ENCODE measurements at places on chromosomes 11 and 22.

DNA sequence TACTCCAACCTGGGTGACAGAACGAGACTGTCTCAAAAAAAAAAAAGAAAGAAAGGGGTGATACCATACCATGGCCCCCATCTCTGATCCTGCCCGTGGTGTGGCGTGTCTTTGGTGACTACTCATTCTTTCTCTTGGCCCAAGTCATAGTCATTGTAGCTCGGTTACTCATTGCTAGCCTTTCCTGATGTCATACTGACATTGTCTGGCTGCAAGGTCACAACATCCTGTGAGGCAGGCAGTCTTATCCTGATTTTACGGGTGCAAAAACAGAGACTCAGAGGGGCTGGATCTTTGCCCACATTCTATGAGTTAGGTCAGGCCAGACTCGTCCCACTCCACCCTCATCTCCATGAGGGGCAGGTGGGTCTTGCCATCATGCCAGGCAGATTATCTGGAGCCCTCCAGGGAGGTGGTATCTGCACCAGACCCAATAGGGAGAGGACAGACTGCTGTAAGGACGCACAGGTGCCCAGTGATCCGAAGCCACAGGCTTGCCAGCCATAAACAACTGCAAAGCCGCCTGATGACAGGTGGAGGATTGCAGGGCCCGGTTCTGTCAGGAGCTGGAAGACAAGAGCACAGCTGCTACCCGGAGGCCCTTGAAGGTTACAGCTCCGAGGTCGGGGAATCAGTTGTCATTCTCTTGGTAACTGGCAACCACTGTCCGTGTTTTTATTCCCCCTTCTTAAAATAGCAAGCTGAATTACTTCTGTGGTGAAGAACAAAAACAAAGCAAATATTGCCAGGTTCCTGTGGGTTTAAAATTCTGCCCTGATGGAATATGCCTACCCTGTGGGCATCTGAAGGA lies 13.8 kb downstream of the TOM1 start:
- DNase-seq: peak; percentile 89

DNA sequence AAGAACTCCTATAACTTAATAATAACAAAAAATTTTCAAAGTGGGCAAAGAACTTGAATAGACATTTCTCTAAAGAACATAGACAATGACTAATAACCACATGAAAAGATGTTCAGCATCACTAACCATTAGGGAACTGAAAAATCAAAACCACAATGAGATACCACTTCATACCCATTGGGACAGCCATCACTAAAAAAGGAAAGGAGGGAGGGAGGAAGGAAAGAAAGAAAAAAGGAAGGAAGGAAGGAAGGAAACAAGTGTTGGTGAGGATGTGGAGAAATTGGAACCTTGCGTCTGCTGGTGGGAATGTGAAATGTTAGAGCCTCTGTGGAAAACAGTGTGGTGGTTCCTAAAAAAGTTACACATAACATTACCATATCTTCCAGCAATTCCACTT lies 55.8 kb downstream of the MS4A13 start:
- no peak for DNase-seq

GRCh38 chr11:69232821-69233743 lies 60.9 kb upstream of the MYEOV start:
- no peak for DNase-seq

- no peak for DNase-seq
Observed at GRCh38 chr11:2461253-2461955, 16.6 kb downstream of the KCNQ1 start.

- no peak for DNase-seq
Observed at GRCh38 chr11:125239585-125240560, 75.3 kb downstream of the PKNOX2 start.

GRCh38 chr11:84870486-84870885 lies 756.7 kb downstream of the DLG2 start:
- DNase-seq: no peak

GRCh38 chr11:59186130-59186594 lies 14.2 kb downstream of the DTX4 start:
- no peak for DNase-seq

DNA sequence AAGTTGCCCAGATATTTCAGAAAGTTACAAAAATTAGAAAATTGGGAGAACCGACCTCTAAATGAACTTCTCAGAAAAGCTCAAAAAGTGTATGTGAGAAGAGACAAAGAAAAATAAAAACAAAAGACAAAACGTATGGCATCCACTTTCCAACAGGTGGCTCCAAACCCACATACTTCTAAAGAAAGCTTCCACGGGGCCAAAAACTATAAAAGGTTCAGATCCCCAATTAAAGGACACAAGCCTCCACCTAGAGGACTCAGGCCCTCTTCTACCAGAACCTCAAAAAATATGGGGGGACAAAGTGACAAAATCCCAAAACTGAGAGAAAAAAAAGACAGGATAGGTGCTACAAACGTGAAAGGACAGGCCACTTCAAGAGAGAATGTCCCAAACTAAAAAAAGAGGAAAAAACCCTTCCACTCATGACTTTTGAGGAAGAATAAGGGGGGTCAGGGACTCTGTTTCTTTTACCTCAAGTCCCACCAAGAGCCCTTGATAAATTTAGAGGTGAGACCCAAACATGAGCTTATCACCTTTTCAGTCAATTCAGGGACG lies 8.8 kb downstream of the SCGB2A1 start:
- DNase-seq: no peak

- DNase-seq: no peak
Observed at GRCh38 chr11:82557274-82557673, 176.4 kb downstream of the FAM181B start.

DNA sequence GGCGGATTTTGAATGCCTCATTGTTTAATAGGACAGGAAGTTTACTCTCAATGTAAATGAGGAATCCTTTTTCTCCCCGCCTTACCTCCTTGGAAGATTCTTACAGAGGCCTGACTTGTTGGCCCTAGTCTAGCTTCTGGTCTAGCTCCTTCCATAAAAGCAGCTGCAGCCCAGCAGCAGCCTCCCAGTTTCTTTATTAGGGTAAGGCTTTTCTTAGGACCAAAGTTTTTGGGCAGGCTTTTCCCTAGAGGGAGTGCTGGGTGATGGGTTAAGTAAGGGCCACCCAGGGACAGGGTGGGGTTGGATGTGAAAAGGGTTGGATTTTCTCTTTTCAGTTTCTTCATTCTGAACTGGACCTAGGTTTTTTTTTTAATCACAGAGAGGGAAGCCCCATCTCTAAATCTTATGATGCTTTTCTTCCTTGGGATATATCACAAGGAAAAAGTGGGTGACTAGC lies 49.7 kb downstream of the LIF start:
- no peak for DNase-seq

DNA sequence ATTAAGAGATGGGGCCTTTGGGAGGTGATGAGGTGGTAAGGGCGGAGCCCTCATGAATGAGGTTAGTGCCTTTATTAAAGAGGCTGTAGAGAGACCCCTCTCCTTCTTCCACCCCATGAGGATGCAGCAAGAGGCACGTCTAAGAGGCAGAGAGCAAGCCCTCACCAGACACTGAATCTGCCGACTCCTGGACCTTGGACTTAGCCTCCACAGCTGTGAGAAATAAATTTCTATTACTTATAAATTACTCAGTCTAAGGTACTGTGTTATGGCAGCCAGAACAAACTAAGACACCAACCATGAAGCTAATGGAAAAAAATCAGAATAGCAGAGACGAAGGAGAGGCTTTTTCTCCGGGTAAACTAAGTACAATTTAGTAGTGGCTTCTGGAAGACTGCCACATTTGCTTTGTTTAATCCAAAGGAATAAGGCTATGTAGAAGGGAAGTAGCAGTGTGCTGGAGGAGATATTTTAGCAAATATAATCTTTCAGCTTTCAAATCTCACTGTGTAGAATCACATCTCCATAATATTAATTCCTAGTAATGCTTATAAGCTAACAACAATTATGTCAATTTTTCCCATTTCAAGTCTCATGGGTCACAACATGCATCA lies 12.3 kb upstream of the SIK2 start:
- DNase-seq: no peak

- no peak for DNase-seq
Observed at GRCh38 chr11:37203006-37203405, 605.0 kb upstream of the RAG2 start.

- no peak for DNase-seq
Observed at GRCh38 chr11:23151819-23152218, 291.5 kb upstream of the CCDC179 start.

- no peak for DNase-seq
Observed at GRCh38 chr11:128752379-128752778, 58.5 kb downstream of the FLI1 start.

- DNase-seq: no peak
Observed at GRCh38 chr11:19676475-19677380, 35.9 kb upstream of the NAV2 start.

DNA sequence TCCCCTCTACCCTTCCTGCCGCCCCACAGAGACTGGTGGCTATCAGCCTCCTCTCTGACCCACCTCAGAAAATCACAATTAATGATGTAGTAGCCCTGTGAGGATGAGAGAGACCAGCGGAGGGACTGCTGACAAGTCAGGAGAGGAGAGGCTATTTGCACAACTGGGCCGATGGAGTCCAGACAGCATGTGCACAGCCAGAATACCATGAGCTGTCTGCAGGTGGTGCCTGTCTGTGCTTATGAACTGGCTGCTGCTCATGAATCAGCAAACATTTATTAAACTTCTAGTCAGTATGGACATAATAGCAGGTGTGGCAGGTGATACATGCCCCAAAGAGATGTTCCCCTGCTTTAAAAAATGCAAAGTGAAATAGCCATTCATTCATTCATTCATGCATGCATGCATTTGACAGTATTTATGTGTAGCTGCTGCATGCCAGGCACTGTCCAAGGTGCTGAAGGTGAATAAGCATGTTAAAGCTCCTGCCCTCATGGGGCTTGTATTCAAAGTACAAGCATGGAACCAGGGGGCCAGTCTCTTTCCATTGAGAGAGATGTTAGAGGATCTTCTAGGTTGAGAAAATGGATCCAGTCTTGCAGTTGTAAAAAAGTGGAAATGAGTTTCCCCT lies 141.3 kb downstream of the GRIK4 start:
- no peak for DNase-seq

DNA sequence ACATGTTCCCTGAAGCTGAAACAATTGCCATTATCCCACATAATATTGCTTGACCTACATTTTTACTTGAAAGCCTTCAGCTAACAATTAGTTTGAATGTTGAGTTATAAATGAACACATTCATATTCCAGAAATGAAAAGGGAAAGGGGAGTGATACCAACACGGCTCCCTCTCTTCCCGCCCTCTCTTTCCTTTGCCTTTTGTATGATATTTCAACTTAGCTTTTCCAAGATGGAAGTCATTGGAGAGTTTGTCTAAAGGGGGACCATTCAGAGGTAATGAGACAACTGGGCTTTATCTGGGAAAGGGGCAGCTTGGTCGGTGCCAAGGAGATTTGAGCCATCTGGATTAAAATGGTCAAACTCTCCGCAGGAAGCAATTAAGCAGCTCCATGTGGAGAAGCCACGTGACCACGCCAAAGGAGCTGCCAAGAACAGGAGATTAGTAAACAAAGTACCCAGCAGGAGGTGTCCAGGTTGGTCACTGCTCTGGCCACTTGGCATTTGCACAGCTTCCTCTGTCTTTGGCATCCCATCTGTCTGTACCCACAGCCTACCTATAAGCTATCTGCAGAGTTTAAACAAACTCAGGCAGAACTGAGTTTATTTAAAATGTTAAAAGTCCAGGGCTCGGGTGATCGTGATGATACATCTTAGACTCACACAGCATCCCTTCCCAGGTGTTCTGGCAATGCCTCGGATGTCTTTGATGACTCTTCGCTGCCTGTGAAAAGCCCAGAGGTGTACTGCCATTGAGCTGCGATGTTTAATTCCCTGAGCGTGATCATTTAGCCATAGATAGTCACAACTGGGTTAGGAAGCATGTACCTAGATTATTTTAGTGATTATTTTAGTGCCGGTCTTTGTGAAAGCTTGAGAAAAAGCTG lies 735.9 kb downstream of the NTM start:
- no peak for DNase-seq

DNA sequence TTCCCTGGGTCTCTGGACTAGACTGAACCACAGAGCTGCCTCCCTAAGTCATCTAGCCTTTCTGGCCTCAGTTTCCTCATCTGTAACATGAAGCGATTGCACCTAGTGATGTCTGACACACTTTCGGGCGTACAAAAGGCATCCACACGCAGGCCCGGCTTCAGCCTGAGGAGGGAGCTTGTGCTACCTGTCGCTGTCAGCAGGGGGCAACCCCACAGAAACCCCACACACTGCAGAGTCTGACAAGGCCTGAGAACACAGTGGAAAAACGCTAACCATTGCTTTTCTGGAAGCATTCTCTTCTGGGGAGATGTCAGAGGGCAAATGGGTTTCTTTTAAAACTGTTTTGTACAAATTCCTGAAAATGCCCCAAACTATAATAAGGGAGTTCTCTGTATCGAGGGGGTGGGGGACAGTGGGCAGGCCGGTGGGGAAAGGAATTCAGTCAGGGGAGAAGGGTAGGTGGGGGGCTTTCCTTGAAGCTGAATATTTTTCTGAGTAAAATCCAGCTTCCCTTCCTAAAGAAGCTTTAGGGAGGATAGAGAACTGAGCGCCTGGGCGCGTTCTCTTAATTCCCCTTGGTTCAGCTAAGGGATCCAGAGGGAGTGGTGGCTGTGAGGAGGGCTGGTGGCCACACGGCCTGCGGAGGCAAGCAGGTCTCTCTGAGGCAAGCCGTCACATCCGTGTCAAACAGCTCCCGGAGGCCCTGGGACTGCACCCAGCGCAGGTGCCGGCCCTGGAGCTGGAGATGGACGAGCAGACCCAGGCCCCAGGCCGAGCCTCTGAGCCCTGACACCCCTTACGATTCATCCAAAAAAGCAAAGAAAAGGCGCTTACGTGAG lies 533 bp downstream of the ELF5 start:
- DNase-seq: no peak

- no peak for DNase-seq
Observed at GRCh38 chr11:88179971-88180629, 4.9 kb upstream of the RAB38 start.

DNA sequence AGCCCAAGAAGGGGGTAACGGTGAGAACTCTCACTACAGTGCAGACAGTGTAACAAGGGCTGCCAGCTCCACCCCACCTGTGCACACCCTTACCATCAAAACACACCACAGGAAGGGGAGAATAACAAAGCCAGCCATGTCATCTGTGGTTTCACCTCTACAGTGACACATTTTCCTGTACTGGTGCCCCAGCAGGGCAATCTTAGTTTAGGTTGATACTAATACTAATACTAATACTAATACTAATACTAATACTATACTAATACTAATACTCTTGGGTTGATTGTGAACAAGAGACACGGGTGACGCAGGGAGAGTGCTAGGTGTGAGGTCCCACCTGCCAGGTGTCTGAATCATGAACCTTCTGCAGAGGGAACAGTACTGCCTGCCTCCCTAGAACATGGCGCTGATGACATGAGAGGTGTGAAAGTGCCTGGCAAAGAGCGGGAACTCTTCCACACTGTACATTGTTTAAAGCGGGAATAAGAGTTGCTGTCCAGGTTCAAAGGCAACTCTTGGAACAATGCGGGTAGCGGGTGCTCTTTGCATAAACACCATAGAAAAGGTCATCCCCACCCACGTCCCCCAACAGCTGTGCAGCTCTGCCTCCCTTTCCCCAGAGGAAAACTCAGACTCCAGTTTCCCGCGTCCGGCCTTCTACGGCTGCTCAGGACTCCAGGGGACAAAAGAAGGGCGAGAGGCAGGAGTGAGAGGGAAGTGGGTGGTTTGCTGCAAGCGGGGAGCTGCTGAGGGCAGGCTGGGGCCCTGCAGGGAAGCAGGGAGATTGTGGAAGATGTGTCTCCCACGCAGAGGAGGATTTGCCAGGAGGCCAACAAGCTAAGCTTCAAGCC lies 25.0 kb upstream of the TMPRSS4 start:
- DNase-seq: no peak

GRCh38 chr22:37473437-37473946 lies 12.7 kb downstream of the MFNG start:
- no peak for DNase-seq
